EH (cell line): ENCODE measurements at places on chromosomes 2 and 18.

- no peak for DNase-seq
These were observed 125.1 kb downstream of the COPS8 start for GRCh38 chr2:237210763-237211162.

DNA sequence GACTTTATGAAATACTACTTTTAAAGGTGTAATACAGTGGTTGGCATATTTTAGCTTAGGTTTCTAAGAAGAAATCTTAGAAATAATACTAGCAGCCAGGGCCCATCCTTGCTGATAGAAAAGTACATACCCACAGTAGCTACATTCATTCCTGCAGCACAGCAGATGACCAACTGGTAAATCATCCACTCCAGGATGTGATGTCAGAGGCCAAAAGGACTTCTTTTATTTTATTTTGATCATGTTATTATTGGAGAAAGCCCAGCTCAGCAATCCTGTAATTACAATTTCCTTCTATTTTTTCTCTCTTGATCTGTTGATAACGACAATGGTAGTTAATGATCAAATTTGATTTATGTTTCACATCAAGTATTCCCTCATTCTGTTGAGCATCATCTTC, 18.0 kb upstream of the TTN start:
- DNase-seq = peak; percentile 73

- DNase-seq = no peak
These were observed 153.7 kb upstream of the NCK2 start for GRCh38 chr2:105590780-105591660.

DNA sequence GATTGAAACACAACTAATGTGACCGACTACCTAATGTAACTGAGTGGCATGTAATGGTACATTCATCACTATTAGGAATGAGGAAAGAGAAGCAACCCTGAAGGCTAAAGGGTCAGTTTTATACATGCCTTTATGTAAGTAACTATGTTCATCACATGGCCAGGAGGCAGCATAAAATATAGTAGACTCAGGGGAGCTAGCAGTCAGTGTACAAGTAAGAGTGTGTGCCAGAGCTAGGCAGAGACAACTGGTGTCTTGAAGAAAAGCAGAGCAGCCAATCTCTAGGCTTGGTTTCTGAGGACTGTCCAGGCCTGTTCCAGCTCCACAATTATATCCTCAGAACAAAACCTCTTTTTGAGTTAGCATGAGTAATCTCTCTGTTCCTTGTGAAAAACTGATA, 18.1 kb downstream of the SMAD2 start:
- DNase-seq = no peak

- DNase-seq = peak; percentile 83
These were observed 191.2 kb upstream of the SESTD1 start for GRCh38 chr2:179455824-179456223.

DNA sequence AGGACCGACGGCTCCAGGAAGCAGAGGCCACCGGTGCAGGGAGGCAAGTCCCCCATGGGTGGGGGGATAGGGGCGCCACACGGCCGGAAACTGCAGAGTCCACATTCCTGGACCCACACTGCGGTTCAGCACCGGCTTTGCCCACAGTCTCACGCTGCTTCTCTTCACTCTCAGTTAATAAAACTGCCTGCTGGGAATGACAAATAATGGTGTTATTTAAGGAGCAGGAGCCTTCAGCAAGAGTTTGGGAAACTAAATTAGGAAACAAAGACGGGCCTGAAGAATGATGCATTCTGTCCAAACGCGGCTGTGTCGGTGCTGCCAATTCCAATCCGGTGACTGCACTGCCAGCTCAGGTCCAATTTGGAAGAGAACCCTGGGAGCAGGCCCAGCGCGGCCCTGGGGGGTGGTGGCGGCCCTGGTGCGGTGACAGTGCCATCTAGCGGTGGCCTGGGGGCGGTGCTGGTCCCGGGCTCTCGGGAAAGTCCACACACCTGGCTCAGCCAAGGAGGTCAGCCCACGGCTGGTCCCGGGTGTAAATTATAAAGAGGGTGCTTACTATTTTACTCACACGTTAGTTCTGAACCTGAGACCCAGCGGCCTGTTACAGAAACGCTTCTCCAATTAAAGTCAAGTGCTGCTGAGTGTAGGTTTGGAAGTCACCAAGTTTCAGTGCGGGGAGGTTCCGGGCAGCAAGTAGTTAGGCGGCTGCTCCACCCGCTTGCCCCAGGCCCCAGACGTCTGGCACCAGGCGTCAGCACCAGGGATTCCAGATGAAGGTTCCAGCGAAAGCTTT, 73.1 kb upstream of the PXDN start:
- peak; percentile 100 for DNase-seq

DNA sequence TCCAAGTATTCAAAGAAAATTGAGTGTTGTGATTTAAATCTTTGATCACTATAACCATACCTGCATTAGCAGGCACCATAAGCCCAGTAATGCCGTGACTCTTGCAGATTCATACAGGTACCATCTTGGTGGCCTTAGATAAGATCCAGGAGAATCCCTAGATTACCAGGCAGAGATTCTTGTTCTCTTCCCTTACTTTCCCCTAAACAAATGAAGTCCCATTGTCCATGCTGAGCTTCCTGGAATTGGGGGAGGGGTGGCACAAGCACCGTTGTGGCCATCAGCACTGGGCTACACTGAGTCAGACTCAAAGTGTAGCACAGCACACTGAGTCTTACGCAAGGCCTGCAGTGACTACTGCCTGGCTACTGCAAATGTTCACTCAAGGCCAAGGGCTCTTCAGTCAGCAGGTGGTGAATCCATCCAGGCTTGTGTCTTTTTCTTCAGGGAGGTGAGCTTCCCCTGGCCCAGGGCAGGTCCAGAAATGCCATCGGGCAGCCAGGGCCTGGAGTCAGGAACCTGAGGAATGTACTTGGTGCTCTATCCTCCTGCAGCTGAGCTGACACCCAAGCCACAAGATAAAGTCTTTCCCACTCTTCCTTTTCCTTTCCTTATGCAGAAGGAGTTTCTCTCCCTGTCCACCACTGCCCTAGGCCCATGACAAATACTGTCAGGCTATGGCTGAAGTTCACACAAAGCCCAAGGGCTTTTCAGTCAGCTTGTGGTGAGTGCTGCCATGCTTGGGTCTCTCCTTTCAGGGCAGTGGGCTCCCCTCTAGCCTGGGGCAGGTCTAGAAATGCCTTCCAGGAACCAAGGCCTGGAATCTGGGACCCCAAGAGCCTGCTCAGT, 52.6 kb downstream of the CD28 start:
- DNase-seq = peak; percentile 88

DNA sequence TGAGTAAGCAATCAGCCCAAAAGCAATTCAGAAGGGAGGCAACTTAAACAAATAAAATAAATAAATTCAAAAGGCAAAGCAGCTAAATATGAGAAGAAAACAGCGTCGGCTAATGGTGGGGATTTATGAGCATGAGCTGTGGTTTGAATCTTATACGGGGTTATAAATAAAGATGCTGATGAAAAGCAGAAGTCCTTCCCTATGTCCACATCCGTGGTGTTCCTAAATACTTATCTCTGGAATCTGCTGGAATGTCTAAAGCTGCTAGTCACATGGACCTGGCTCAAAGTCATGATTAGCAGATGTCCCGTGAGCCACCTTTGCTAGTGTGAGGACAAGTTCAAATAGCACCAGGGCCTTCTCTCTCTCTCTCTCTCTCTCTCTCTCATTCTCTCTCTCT, 33.8 kb downstream of the SMIM21 start:
- peak; percentile 49 for DNase-seq
